ENCODE measurements at places on chromosomes 11 and 22.

- DNase-seq = no peak
Observed at GRCh38 chr11:64649291-64649697, 58.3 kb downstream of the SLC22A12 start.

DNA sequence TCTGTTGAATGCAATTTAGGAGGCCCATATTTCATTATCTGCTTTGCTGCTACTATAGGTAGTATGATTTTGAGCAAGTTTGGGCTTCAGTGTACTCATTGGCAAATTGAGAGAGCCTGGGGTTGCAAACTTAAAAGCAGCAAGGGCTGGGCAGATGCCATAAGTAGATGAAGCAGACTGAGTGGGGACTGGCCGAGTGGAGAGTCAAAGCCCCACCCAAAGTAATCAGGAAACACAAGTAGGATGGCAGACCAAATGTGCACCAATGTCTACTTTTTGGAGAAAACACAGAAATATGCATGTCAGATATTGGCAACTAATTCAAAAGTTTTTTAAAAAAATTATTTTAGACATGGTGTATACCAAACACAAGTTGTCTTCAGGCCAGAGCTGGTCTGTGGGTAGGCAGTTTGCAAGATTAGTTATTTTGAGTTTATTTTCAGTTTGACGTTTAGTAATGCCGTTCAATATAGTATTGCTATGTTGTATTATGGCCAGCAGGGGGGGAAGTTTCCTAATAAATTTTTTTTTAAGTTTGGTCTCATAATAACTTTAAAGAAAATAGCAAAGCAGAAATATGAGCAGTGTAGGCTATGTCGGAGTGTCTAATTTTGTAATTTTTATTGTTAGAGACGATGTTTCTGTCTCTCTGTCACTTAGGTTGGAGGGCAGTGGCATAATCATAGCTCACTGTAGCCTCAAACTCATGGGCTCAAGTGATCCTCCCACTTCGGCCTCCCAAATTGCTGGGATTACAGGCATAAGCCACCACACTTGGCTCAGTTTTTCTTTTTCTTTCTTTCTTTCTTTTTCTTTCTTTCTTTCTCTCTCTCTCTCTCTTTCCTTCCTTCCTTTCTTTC is 105.1 kb downstream of the HIPK3 start:
- no peak for DNase-seq

GRCh38 chr11:35257281-35257680 is 118.3 kb downstream of the CD44 start:
- no peak for DNase-seq

DNA sequence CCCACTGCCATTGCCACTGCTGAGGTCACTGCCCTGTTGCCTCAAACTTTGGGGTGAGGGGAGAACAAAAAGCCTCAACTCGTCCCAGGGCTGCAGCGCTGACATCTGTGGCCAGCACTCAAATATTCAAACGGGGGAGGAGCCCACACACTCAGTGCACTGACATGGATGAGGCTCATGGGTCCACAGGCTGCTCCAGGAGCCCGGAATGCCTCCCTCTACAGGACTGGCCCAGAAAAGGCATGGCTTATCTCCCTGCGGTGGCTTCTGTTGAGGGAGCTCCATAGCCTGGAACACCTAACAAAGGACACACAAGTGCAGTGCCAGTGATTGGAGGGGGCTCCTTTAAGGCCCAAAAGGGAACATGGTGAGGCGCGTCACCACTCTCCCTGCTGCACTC is 341.1 kb upstream of the LUZP2 start:
- DNase-seq = no peak

- DNase-seq = no peak
Observed at GRCh38 chr11:70776914-70777532, 378.7 kb downstream of the CTTN start.

DNA sequence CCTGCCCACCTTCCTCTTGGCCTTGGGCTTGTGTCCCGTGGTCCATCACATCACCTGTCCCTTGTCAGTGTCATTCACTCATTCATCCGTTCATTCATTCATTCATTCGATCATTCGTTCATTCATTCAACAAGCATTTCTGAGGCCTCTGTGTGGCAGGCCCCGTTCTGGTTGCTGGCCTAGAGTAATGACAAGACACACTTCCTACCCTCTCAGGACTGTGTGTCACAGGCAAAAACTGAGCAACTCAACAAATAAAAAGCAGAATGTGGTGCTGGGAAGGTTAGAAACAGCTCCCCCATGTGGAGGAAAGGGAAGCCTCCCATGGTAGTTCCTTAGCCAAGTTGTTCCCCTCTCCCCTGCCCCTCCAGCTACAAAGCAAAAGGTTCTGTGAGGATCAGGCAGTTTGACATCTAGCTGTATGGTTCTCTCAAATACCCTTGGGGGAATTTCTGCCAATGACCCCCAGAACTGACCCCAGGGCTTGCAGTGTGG is 1.6 kb upstream of the OMP start:
- DNase-seq = no peak

DNA sequence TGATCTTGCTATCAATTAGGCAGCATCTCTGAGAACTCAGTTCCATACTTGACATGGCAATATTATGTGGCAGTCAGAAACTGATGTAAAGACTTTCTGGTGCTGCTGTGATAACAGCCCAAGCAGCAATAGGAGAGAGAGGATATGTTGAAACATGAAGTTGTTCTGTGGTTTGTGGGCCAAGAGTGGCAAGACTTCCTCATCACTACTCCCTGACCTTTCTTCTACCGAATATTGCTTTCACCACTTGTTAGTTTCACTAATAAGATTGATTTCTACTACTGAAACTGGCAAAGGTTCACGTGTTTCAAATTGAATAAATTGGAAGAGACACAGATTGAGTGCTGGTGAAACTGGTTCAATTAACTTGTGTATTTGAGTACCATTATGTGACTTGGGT is 852.6 kb upstream of the RAG2 start:
- DNase-seq = no peak

- DNase-seq = peak; percentile 36
Observed at GRCh38 chr11:69642549-69642912, 1.6 kb downstream of the CCND1 start.

DNA sequence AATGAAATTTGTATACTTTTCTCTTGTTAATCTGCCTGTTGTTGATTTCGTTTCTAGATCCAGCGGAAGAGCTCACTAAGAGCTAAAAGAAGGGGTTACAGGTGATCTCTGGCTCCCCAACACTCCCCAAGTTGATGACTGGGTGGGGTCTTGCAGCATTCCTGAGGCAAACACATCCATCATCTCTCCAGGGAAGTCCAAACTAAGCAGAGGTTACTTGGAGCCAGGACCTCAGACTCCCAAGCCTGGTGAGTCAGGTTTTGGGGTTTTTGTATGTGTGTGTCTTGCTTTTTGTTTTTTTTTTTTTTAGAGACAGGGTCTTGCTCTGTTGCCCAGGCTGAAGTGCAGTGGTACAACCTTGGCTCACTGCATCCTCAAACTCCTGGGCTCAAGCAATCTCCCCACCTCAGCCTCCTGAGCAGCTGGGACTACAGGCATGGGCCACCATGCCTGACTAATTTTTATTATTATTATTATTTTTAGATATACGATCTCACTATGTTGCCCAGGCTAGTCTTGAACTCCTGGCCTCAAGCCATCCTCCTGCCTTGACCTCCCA is 11.5 kb upstream of the RPS3 start:
- no peak for DNase-seq

DNA sequence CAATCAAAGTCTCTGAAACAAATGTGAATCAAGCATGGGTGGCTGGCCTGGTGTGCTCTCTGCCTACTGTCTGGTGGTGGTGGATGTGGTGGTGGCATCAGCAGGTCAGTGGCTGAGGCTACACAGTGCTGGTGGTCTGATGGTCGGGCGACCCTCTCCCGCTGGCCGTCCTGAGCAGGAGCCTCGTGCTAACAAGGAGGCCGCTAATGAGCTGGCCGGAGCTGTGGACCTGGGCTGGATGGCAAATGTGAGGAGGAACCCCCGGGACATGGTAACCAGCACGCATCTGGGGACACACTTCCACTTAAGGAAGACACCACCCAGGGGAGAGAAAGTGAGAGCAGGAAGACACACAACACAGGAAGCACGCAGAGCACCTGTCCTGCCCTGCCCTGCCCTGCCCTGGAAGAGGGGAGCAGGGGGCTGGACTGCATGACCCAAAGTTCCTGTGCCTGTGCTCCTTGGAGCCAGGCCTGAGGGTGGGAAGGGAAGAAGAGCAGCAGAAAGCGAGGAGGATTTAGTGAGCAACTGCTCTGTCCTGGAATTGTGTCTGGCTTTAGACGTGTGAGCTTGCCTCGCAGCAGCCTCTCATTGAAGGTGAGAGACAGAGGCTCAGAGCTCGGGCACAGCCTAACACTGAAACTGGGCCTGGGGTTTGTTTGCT is 23.7 kb downstream of the SLC37A2 start:
- no peak for DNase-seq

DNA sequence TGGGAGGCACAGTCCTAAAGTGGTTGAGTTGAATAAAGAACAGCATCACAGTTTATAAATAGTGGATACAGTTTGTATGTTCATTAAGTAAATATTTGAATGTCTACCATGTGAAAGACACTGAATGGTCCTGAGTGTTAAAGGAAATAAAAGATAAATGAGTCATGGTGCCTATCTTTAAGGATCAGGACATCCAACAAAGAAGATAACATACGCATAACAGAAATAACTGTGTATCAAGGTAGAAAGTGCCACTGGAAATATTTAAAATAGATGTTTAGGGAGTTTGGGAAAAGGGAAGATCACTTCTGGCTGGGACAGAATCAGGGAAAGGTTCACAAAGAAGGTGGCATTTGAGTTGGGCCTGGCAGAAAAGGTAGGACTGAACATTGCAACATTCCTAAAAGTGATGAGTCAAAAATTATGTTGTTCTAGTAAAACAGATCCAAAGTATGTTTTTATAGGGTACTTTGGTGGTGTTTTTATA is 41.5 kb downstream of the CSTPP1 start:
- DNase-seq = no peak

Data from naive thymus-derived CD4-positive, alpha-beta T cell (primary cell).